ENCODE measurements at places on chromosomes 3 and 15.

DNA sequence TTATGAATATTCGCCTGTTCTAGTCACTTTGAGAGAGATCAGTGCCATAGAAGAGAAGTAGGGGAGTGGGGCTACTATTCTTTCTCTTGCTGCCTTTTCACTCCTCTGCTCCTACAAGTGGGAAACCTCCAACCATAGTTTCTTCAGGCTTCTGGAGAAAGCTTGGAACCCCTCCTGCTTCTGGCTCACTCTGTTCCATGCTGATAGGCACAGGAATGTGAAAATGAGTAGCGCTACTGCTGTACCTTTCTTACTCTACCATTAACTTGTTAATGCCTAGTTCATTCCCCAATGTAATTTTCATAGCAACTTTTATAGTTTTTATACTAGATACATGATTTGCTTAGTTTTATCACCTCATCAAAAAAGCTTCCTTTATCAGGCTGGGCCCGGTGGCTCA lies 26.7 kb upstream of the JMJD7 start:
- DNase-seq = no peak

- no peak for DNase-seq
Observed at GRCh38 chr3:123448536-123449101, at the start of gene ADCY5. Gene ADCY5 (minus strand): TSS chr3:123449090. CDS start chr3:123448545, 545 bp downstream.

DNA sequence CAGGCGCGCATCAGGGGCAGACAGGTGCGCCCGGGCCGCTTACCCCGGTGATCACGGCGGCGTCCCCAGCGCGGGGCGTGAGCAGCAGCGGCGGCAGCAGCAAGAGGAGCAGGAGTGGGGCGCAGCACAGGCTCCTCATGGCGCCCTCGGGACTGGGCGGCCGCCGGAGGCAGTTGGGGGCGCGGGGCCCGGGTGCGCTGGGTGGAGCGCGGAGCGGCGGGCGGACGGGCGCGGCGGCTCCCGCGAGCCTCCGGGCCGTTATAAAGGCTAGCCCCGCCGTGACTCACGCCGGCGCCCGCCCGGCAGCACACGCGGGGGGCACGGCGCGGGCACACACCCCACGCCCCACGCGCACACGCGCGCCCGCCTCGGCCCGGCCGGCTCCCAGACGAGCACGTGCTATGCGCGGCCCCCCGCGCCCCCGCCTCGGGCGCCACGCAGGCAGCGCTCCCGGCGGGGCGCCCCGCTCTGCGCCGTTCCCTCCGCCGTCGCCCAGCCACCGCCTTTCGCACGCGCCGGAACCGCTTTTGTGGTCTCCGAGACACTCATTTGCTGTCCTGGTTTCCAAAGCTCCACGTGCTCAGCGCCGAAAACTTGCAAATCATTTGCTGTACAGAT lies at the start of gene PROK2:
Gene PROK2, minus strand, starts transcription at position 235 of the 618 bp plus-strand sequence. Its CDS starts 96 bp downstream, at position 139.
- DNase-seq = no peak

- no peak for DNase-seq
Observed at GRCh38 chr3:185402561-185402960, 39.6 kb downstream of the MAP3K13 start.

- peak; percentile 52 for DNase-seq
Observed at GRCh38 chr3:100590114-100590839, 19.1 kb upstream of the ADGRG7 start.

- DNase-seq = no peak
Observed at GRCh38 chr3:18687286-18687685, 262.1 kb upstream of the SATB1 start.

- DNase-seq = no peak
Observed at GRCh38 chr3:39075910-39076309, 24.1 kb downstream of the WDR48 start.

GRCh38 chr3:64890006-64890405 lies 202.2 kb upstream of the ADAMTS9 start:
- no peak for DNase-seq

DNA sequence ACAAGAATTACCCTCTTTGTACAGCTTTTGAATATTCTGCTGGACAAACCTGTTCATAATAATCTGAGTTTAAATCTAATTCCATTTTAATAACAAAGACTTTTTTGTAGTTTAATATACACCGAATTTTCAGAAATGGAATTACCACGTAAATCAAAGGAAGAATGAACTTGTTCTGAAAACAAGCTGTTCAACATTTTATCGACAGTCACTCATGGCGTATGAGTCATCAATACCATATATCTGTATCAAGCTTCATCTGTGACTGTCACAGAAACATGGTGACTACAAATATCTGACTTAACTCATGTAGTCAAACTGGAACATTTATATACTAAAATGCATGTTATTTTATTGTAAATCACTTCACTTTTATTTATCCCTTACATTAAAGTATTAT lies 90.0 kb downstream of the EFL1 start:
- no peak for DNase-seq

DNA sequence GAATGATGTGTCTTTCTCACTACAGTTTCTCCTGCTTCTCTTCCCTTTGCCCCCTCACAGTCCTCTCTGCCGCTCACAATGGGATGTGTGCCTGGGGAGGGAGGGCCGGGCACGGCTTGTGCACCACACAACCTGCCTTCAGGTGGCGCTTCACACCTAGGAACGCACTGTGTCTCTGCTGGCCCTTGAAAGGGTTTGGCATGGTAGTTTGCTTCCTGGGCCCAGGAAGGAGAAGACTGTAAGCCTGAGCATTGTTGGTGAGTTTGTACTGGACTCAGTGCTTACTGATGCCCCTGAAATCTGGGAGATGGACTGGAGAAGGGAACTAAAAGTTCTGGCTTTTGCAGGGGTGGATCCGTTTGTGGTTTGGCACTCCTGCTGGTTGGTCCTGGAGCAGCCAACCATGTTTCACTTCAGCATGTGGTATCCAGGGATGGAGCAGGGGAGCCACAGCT lies 9.2 kb downstream of the ALPK3 start:
- no peak for DNase-seq

DNA sequence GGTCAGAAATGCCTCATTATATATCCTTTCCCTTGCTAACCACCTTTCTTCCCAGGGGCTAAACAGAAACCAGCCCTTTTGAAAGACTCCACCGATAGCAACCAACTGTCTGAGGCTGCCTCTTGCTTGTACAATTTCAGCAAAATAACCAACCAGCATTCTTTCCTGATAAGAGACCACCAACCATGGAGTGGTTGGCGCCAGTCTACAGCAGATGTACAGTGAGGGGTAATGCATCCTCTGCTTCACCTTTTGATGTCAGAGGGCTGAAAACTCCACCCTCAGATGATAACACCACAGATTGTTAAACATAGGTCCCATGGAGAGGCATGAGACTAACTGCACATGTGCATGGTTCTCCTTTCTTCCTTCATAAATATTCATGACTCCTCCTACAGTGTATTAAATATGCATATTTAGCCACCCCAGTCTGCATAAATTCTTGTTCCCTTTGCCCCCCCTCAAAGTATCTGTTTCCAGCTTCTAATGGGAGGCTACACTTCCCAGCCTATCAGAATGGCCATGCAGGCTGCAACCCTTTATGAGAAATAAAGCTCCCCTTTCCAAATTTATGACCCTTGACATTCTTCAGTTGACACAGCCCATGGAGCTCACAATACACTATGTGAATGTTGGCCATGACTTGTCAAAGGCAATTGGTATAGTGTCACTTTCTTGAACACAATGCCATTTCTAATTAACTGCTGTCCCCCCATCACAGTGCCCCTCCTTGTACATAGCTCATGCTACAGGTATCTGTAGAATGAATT lies 48.3 kb downstream of the GABRB3 start:
- DNase-seq = no peak

DNA sequence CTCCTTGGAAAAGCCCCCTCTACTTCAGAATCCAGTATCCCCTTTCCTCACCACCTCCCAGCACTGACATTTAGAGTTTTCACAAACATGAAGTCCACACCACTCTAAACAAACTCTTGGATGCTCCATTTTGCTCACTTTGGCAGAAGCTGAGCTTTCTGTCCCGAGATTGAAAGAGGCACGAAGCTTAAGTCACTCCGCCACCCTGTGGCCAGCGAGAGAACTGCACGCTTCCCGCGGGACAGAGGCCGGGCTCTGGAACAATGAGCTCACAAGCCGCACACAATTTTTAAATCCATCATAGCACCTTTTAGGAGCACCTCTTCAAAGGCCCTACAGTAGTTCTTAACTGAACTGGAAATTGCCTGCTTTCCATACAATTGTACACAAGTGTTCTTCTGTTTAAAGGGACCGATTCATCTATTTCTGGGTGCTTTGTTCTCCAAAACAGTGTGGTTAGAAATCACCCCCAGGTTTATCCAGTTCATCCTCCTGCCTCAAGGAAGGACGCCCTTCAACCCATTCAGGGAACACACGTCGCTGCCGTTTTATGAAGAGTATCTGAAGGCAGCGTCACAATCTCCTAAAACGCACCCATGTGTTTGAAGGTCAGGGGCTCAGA lies 226.1 kb downstream of the VPS13C start:
- peak; percentile 51 for DNase-seq

DNA sequence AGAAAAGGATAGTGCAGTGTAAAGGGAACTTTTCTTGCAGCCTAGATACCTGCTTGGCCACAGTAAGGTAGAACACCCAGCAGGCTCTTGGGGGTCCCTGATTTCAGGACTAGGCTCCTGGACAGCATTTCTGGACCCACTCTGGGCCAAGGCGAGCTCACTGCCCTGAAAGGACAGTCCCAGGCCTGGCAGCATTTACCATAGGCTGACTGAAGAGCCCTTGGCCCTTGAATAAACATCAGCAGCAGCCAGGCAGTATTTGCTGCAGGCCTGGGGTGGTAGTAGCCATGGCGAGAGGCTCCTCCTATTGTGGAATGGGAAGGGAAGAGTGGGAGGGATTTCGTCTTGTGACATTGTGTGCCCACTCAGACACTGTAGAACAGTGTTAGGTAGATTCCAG lies 529.2 kb downstream of the TUSC7 start:
- DNase-seq = no peak

GRCh38 chr15:50415752-50416404 lies 8.3 kb upstream of the USP8 start:
- no peak for DNase-seq

DNA sequence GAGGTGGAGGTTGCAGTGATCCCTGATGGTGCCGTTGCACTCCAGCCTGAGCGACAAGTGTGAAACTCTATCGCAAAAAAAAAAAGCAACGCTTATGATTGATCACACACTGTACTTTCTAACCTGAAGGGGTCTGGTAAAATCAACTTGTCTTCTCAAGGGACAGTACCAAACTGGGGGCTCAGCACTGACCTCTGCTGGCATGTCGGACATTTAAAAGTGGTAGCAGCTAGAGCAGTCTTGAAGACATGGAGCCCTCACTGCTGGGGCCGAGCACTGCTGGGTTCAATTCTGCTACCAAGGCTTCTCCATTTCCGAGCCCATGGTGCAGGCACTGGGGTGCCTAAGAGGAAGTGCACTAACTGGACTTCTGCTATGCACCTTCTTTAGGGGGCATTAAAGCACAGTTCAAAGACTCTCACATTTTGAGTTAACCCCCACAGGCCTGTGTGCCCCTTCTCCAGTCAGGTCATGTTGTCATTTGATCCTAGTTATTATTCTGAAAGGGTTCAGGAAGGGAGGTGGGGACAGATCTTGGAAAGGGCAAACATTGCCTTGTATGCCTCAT lies 26.4 kb upstream of the LAMP3 start:
- no peak for DNase-seq

GRCh38 chr3:184470551-184470950 lies 90.7 kb downstream of the CHRD start:
- no peak for DNase-seq

DNA sequence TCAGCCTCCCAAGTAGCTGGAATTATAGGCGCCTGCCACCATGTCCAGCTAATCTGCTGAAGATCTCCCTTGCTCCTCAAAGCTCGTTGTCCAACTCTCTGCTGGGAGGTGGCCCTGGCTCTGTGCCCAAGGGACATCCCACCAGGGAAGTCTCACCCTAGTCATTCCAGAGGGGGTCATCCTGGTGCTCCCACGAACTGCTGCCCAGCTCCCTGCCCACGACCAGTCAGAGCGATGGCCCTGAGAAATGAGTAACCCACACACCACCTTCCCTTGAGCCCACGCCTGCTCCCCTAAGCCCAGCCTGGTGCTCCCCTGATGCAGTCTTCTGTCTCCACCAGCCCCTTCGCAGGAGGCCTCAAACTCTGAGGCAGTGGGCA lies 5.2 kb downstream of the KLHL25 start:
- no peak for DNase-seq

DNA sequence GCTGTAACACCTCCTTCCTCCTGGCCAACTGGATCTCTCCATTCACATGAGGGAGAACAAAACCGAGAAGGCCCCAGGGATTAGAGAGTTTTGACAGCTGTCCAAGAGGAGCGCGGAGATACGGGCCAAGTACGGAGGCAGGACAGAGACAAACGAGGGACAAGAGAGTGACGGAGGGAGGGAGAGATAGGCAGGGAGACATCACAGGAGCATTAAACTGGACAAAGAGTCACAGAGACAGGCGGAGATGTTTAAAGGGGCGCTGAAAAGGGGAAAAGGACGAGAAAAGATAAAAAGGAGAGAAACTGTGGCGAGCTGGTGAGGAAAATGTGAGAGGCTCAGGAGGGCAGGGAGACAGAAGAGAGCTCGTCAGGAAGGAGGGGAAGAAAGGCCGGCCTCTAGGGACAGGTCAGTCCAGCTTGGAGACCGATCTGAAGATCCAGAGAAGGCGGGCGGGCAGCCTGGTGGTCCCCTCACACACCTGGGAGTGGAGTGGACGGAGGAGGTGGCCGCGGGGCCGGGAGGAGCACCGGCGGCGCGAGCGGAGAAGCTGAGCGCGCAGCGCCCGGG lies 40.5 kb upstream of the ROPN1 start:
- no peak for DNase-seq

DNA sequence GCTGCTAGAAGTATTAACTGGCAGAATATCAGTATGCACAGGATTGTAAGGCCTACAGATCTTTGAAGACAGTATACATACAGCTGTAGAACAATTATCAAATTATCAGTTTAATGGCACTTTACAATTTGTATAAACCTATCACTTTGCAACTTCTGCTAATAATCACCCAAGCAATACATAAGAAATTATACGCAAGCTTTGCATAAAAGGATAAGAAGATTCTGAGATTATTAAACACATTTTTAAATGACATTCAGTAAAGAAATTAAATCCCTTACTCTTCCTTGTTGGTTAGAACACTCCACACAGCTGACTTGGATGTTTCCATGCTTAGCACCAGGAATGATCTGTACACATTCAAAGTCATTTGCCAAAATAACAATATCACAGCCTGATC lies 46.8 kb downstream of the DMXL2 start:
- no peak for DNase-seq

DNA sequence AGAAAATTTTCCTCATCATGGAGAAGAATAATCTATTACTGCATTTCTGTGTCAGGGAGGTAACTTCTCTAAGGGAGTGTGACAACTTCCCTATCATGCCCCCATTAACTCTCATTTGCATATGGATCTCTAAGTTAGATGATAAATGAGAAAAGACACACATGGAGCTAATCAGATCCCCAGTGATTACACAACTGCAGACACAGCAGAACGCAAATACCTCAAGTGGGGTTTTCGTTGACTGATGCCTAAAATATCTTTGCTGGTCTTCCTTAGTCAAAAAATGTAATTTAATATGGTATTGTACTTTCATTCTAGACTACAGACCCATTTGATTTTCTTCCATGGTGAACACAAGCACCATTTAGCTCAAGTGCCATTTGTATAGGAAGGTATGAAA lies 630.5 kb downstream of the TBL1XR1 start:
- DNase-seq = no peak

Data from central memory CD4-positive, alpha-beta T cell (primary cell).